Pulmonary artery endothelial cell (primary cell): ENCODE measurements at places on chromosomes 5 and 9. TPM values are rescaled to one million over a fixed set of nuclear protein-coding genes. Genes with fewer than 3 reads are reported as not detected.

Gene TUSC1
- 10.2 and 11.7 TPM in 2 replicates for total RNA-seq

Gene SV2C
- total RNA-seq, result not detected in 2 replicates

Gene ENTREP1
- 1.5 and 3.5 TPM in 2 replicates for total RNA-seq

Gene ARHGEF37
- total RNA-seq, result 7.3 and 9.2 TPM in 2 replicates

Gene GALT
- 26.7 and 29.1 TPM in 2 replicates for total RNA-seq

Gene FAM221B
- not detected in 2 replicates for total RNA-seq

Gene FRRS1L
- under 0.01 TPM in 1 of 2 replicates, not detected in the other for total RNA-seq

Gene ECSCR
- total RNA-seq, result 448 and 513 TPM in 2 replicates

Gene SERF1A
- total RNA-seq, result 1.8 and 2.3 TPM in 2 replicates

Gene POU5F2
- total RNA-seq, result 0.26 and 0.46 TPM in 2 replicates

Gene LRRC14B
- total RNA-seq, result not detected in 2 replicates

Gene PCDHGC4
- total RNA-seq, result 0.40 and 0.95 TPM in 2 replicates

Gene WNT8A
- not detected in 2 replicates for total RNA-seq

Gene NR5A1
- total RNA-seq, result not detected in 2 replicates

Gene PTPN3
- total RNA-seq, result 0.39 and 1.1 TPM in 2 replicates

Gene PCDHA11
- total RNA-seq, result 0.04 and 0.07 TPM in 2 replicates

Gene F12
- total RNA-seq, result 1.1 and 1.5 TPM in 2 replicates

Gene PCDHA2
- 0.07 and 0.21 TPM in 2 replicates for total RNA-seq
